GM04503 (cell line): ENCODE measurements at places on chromosomes 5 and 9.
A peak's percentile ranks its signal among the peaks of the same experiment; 100 is the strongest.

- DNase-seq, result no peak
Measured at GRCh38 chr5:138095100-138095907, 11.5 kb downstream of the WNT8A start.

DNA sequence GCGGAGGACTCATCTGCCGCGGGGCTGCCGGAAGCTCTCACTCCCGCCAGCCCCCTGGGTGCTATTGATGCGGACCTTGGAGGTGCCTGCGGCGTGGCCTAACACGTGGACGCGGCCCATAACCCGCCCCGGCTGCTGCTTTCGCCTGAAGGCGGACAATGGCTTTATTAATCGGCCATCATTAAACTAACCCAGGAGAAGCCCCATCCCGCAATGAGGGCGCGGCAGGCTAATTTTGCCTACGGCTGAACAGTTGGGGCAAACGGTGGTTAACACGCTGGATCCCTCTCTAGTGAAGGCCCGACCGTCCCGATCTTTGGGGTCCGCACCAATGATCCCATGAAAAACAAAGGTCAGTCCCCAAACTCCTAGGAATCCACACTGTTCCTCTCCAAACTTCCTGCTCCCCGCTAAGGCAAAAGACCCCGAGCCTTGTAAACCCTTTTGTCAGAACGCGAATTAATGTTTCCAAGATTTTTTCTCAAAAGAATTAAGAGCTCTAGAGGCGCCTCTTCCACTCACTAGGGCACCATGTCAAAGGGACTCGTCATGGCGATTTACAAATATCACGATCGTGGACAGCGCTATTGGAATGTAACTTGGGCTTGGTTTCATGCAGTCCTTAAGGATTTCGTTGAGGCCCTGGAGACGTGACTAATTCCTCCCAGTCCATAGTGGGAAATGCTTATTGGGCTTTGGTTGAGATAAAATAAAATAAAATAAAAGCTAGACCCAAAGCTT, 193.1 kb downstream of the MEF2C start:
- DNase-seq, result no peak

DNA sequence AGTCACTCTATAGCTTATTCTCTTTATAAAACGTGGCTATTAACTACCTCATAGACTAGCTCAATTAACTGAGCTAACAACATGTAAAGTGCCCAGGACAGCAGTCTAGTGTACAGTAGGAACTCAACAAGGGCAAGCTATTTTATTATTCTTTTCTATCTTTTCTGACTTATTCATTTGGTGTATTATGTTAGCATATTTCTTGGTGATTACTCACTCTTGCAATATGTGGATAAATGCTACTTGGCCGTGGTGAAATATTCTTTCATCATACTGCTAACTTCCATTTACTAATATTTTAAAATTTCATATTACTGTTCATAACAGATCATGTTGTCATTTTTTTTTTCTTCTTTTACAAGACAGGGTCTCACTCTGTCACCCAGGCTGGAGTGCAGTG, 4.9 kb downstream of the SLC25A51 start:
- DNase-seq, result peak; percentile 27

- no peak for DNase-seq
Measured at GRCh38 chr5:52994266-52994665, 5.1 kb downstream of the ITGA2 start.

GRCh38 chr9:105859428-105860091, 165.2 kb downstream of the TMEM38B start:
- no peak for DNase-seq

DNA sequence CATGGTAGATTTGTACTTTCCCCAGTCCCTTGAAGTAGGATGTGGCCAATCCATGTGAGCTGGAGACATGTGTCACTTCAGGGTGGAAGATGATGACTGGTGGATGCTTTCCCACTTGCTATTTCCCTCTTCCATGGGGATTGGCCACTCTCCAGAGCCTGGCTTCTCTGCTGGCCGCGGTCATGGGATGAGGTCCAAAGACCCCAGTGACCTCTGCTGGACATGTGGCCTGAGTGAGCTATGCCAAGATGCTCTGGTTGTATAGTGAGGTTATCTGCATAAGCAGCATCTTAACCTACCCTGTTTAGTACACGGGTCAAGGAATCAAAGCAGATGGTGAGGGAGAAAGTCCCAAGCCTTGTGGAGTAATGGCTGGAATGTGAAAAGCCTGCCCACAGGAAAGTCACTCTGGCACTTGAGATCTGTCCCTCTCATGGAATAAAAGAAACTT, 47.1 kb downstream of the SH3PXD2B start:
- DNase-seq, result no peak

DNA sequence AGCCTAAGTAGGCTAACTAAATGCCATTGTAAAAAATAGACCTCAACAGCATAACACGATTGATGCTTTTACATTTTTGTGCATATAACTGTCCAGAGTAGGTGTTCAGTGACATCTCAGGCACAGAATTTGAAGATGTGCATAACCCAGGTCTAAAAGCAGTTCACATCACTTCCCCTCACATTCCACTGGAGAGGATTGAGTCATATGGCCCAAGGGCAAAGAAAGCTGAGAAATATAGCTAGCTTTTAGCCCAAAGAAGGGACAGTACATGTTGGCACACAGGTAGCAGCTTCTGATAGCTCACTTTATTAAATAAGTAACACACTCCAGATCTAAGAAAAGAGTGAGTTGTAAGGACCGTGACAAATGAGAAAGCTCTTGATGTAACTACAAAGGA, 2259.5 kb upstream of the WWC1 start:
- no peak for DNase-seq

DNA sequence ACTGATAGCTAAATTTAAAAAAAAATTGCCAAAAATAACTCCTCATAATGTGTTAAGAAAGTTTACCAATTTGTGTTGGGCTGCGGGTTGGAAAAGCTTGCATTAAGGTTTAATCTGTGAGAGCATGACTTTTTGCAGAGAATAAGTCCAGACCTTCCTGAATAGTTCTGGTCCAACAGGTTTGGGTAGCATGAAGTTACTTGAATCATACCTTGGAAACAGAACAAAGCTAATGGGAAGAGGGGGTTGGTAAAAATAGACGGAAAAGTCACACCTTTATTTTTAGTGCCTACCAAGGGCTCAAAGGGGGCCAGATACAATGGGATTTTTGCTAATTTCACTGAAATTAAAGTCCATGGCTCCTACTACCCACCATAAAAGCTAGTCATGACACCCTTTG, 17.1 kb upstream of the MATR3 start:
- DNase-seq, result no peak

DNA sequence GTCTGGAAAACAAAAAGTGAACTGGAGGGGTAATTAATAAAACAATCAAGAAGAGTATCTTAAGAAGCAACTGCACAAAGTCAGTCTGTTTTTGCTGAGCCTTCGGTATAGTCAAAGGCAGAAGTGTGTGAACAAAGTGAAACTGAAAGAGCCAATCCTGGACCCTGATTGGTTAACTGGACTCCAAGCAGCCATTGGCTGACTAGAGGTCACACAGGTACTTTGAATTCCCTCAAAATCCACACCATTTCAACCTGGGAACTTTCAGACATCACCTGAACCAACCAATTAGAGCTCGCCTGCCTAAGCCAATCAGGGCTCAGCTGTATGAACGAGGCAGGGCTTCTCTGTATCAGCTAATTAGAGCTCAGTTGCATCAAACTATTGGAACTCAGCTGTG, 286.7 kb downstream of the TLE4 start:
- DNase-seq, result peak; percentile 1

GRCh38 chr9:34646211-34647083, at the start of gene GALT:
GALT (plus strand) TSS chr9:34646675; CDS start chr9:34646705, 30 bp downstream.
- DNase-seq, result no peak

DNA sequence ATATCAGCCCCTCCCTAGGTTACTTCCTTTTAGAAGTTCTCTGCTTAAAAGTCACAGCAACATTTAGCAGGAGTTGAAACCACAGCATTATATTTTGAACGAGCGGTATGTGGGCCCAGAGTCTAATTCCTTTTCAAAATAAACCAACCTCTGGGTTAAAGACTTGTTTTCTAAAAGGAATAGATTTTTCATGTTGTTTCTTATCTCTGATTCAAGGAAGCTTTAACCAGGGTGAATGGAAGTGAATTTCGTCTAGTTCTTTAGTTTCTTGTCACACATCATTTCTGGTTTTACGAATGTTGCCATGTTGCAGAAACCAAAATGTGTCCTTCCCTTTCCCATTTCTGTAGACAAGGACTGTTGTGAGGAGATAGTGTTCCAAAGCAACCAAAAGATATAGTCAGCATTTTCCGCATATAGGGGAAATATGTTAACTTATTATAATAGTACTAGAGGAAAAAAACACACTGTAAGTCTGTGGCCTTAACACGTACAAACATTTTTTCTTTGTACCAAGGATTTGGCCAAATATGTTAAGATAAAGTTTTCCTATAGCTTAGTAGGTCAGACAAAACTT, 142.4 kb downstream of the PCSK5 start:
- DNase-seq, result no peak

DNA sequence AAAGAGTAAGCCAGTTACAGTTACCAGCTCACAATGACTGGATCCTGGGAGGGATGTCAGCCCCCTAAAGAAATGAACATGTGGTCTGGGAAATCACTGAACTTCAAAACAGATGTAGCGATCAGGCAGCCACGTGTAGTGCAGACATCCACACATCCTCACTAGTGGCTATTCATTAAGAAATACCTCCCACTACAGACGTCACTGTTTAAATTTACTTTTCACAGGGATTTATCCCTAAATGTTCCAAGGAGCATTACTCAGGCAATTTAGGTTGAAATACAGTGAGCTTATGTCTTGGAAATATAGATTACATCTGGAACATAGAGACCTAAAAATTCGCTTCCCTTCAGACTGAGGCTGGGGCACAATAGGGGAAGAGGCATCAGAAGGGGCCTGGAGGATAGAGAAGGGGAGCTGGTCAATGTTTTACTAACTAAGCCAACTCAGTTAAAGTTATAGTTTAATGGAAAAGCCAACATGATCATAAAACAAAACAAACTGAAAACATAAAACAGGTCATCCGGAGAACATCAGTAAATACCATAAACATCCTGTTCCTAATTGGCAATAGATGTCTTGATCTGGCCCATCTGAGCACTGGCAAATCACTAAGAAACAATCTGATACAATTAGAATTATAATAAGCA, 92.3 kb downstream of the FANCC start:
- no peak for DNase-seq

DNA sequence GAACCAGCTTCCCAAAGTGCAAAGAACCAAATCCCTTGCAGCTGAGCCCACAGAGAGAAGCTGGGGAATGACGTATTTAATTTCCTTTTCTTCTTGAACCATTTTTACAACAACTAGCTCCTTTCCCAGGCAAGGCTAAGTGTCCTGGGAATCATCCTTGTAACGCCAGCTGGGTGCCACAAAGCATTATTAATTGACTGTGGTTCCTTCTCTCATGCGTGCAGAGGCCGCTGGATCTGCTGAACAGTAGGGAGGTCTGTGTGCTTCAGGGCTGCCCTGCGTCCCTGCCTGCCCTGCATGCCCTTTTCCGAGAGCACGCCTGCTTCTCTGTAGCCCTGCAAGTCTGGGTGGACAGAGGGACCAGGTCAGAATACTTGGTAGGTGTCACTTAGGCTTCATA, 124.1 kb upstream of the OTULINL start:
- DNase-seq, result no peak

GRCh38 chr5:167063788-167064187, 1227.7 kb upstream of the WWC1 start:
- no peak for DNase-seq
